ENCODE measurements at places on chromosomes 4 and X.
A peak's percentile ranks its signal among the peaks of the same experiment; 100 is the strongest.

GRCh38 chr4:152594978-152595925 lies 59.4 kb upstream of the FBXW7 start:
- no peak for DNase-seq

- DNase-seq: no peak
These were observed 175.0 kb upstream of the MTMR8 start for GRCh38 chrX:64570204-64570603.

DNA sequence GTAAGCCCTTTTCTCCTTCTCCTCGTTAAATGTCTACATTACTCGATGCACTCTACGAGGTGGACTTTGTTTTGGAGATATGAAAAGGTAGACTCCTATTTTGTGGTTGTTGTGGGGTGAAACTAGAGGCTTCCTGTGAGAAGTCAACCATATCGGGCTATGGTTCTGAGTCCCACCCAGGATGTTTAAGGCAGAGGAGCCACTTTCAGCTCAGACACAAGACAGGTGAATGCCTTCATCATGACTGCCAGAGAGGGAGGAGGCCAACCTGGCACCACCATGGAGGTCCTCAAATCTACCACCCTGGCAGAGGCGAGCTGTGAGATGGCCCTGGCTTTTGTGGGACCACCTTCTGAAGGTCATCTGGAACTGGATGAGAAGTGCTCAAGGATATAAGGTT lies 154.4 kb upstream of the KLF3 start:
- no peak for DNase-seq

DNA sequence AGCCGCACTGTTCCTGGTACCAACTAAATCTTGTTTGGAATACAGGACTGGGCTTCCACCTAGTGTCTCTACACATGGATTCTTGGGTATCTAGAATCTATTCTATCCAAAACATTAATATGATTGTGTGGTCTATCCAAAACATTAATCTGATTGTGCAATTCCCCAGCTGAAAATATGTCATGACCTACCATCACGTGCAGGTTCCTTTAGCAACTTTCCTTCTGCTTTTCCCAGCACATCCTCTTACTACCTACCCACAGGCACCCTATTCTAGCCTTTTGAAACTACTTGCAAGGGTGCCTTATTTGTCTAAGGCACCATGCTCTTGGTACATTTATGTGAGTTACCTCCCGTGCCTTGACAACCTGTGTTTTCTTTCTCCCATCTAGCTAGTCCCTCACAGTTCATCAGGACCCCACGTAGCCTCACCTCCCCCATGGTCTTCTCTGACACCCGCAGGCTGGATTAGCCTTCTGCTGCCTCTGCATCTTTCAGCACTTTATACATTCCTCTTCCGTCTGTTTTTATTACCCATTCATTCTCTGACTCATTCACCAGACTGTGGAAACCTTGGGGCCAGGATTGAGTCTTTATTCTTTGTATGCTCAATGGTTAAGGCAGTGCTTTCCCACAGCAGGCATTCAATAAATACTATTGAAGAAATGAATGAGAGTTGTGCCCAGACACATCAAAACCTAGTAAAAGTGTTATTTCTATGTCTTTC lies 88.8 kb upstream of the FAM9B start:
- DNase-seq: no peak

GRCh38 chr4:11069581-11070211 lies 359.0 kb downstream of the HS3ST1 start:
- no peak for DNase-seq

DNA sequence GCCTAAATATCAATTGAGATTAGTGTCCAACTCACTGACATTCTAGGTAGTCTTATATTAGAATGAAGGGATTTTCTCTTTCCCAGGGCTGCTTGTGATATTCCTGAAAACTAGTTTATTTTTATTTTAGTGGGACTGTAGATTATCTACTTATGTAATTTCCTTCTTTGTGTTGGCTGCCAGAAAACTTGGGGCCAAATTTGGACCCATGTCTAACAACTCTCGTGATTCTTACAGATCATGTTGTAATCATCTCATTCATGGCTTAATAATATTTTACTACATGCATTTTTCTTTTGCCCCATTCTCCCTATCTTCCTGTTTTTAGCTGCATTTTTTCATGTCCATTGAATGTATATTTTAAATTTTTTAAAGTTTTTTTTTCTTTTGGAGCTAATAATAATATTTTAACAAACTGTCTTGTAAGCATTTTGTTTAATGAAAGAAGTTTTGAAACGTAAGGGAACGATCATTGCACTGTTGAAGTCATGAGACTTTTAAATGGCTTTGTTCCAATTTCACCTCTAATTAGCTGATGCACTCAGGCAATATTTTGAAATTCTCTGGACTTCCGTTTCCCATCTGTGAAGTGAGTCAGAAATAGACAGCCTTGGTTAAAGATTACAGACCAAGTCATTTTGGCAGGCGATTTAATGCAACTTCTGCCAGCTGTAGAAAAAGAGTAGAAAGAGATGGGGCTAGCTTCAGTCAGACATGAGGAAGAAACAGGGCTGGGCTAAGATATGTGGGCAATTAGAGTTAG lies 14.3 kb upstream of the TDO2 start:
- no peak for DNase-seq

DNA sequence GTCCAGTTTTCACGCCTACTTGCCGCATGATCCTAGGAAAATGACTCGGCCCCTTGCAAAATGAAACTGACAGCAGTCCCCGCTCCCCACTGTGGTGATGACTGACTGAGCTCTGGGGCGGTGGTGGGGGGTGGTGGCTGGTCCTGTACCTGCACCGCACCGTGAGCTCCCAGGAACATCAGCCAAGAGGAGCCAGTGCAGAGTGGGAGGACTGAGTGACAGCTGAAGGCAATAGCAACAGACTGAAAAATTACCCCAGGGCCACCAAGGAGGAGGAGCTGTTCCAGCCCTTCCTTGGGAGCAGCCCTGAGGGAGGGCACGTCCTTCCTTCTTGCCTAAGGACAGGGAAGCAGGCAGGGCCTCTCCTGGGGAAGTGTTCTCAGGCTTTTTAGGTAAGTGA lies 2.4 kb upstream of the C4orf50 start:
- DNase-seq: no peak

DNA sequence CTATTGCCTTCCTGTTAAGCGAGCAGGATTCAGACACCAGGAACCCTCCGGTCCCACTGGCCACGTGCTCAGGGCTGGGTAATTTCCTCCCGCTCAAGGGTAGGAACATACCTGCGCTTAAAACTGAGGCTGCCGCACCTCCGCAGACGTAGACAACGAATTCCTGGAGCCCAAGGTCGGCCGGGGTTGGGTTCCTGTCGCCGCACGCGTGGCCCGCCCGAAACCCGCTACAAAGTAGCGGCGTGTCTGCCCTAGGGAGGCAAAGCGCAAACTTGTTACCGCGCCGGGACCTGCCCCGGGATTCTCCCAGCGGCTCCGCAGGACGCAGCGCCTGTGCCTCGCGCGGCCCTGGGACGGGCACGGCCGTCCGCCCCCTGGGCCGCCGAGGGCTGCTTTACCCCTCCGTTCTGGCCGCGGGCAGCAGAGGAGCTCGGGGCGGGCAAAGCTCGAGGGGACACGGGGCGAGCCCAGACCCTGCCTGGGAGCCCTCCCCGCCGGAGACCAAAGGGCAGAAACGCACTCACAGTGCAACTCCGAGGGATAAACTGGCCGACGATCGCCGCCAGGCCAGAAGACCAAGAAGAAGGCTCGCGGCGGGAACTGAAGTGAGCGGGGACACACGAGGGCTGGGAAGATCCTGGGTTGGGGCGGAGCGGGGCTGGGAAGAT lies at the start of gene ERVMER34-1:
ERVMER34-1 (minus strand) TSS at position 607 of the 668 bp plus-strand sequence. CDS start 5,905 bp downstream, outside the sequence.
- peak; percentile 69 for DNase-seq

Data from sigmoid colon (tissue), 7 donors.